ENCODE measurements at places on chromosomes 13 and 19.

DNA sequence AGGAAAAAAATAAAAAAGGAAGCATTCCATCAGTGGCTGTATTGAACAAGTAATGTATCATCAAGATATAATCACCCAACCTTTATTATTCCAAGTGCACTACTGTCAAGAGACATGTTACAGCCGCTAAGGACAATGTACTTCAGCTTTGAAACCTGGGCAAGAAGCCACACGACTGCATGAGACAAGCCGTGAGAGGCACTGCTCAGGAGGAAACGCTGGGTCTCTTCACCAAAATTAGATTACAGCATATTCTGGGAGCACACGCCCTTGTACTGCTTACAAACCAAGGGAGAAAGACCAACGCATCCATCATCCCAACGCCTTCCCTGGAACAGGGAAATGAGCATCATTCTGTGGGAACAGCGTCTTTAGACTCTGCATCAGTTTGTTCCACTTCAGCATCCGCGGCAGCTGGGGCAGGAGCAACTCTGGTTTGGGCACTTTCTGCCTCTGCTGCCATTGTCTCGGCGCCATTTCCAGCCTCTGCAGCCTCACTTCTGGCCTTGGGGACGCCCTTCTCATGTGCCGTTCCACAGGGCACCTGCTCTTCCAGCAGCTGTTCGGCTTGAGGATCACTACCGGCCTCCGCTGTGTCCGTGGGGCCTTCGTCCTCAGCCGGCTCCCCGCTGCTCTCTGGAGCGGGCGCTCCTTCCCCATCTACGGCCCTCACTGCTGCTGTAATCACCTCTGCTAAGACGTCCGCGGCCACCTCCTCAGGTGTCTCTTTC is 22.4 kb upstream of the BRD4 start:
- H3K36me3 ChIP-seq = peaks cover 17% of the 10 kb centered on the region
- H3K27ac ChIP-seq = no peak overlapping the region
- no peaks in the 10 kb centered on the region for H3K27me3 ChIP-seq
- DNase-seq = no peak

GRCh38 chr13:43232873-43233265 is 209.5 kb downstream of the DNAJC15 start:
- no peak for DNase-seq
- no peak overlapping the region for H3K4me3 ChIP-seq
- no peaks in the 10 kb centered on the region for H3K27me3 ChIP-seq
- H3K27ac ChIP-seq = no peak overlapping the region

DNA sequence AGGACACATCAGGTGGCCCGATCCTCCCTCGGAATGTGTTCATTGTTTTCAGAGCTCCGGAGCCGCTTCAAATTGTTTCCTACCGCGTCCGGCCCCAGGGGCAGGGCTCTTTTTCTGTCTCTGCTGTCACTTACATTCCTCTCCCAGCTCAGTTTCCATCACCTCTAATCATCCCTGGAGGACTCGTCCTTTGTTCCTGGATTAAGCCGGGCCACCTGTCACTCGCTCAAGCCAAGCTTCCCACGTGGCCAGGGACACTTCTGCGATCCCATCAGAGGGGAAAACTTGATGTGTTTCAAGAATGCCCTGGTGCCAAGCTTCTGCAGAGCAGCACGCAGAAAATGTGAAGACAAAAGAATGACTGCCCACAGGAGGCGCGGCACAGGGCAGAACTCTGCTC is 13.5 kb downstream of the IL17D start:
- no peak for DNase-seq
- no peak overlapping the region for H3K27ac ChIP-seq
- H3K27me3 ChIP-seq = peaks cover 13% of the 10 kb centered on the region
- H3K4me3 ChIP-seq = no peak overlapping the region
- H3K4me1 ChIP-seq = no peaks in the 10 kb centered on the region

- no peak overlapping the region for H3K27ac ChIP-seq
- H3K4me1 ChIP-seq = no peaks in the 10 kb centered on the region
- no peak overlapping the region for H3K4me3 ChIP-seq
- H3K36me3 ChIP-seq = no peaks in the 10 kb centered on the region
- no peak for DNase-seq
- H3K27me3 ChIP-seq = no peaks in the 10 kb centered on the region
These were observed 572.0 kb downstream of the IRS2 start for GRCh38 chr13:109214393-109214792.

DNA sequence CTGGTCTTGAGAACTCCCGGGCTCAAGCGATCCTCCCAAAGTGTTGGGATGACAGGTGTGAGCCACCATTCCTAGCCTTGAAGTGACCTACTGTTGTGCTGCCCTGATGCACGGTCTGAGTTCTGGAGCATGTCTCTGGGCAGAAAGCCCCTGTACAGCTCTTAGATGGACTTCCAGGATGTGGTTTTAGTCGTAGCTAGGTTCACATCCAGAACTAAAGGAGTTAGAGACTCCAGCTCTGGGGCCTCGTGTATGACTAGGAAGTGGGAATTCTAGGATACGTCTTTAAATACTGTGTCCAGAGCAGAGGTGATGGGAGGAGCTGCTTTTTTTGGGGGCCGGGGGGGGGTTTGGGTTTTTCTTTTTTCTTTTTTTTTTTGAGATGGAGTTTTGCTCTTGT is 12.2 kb downstream of the UPF1 start:
- DNase-seq = no peak
- no peak overlapping the region for H3K27ac ChIP-seq
- peaks cover 69% of the 10 kb centered on the region for H3K36me3 ChIP-seq
- H3K4me1 ChIP-seq = peaks cover 10% of the 10 kb centered on the region
- H3K4me3 ChIP-seq = no peak overlapping the region
- H3K27me3 ChIP-seq = no peaks in the 10 kb centered on the region

- no peak overlapping the region for H3K27ac ChIP-seq
- H3K4me3 ChIP-seq = no peak overlapping the region
These were observed 6.2 kb downstream of the PRKD2 start for GRCh38 chr19:46710687-46711086.

- no peaks in the 10 kb centered on the region for H3K27me3 ChIP-seq
- no peaks in the 10 kb centered on the region for H3K36me3 ChIP-seq
- peak; percentile 53 for DNase-seq
- peak overlapping the region; percentile 73 for H3K27ac ChIP-seq
- no peaks in the 10 kb centered on the region for H3K4me1 ChIP-seq
- no peak overlapping the region for H3K4me3 ChIP-seq
These were observed 77.4 kb upstream of the NBEA start for GRCh38 chr13:34864671-34865070.

DNA sequence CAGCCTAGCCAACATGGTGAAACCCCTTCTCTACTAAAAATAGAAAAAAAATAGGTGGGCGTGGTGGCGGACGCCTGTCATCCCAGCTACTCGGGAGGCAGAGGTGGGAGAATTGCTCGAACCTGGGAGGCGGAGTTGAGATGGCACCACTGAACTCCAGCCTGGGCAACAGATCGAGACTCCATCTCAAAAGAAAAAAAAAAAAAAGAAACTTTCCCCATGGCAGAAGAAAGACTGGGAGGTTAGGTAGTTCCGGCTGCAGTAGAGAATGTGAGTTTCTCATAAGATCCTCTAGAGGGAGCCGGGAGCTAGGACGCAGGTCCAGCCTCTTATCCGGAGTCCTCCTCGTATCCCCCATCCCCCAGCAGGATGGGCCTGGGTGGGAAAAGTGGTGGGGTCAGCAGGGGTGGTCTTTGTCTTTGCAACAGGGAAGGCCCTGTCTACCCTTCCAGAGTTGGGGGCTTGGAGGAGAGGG is 13.2 kb upstream of the CREB3L3 start:
- H3K27me3 ChIP-seq = no peaks in the 10 kb centered on the region
- no peaks in the 10 kb centered on the region for H3K4me1 ChIP-seq
- peak; percentile 78 for DNase-seq
- no peak overlapping the region for H3K4me3 ChIP-seq

DNA sequence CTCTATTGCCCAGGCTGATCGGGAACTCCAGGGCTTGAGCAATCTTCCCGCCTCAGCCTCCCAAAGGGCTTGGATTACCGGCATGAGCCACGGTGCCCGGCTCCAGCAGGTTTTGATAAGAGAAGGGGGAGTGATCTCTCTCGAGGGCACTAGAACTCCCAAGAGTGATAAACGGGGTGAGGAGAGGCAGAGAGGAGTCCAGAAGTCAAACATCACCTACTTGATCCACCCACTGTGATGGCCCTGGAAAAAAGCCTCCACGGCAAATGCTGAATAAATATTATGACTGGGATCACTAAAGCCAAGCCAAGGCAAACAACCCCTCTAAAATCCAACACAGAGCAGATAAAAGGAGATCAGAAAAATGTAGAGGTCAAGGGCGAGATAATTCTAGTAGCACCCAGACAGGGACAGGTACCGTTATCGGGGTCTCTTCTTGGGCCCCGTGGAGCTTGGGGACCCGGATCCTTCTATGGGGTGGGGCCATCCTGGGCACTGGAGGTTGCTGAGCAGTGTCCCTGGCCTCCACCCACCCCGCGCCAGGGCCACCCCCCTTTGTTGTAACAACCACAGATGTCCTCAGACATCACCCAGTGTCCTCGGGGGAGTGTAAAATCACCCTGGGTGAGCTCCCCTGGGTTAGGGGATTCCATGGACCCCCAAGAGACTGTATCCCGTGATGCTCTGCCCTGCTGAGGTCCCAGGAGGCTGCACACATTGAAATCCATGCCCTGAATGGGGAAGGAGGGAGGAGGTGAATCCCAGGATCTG is 3.7 kb upstream of the CREB3L3 start:
- H3K27me3 ChIP-seq = no peaks in the 10 kb centered on the region
- H3K4me1 ChIP-seq = peaks cover 8% of the 10 kb centered on the region

DNA sequence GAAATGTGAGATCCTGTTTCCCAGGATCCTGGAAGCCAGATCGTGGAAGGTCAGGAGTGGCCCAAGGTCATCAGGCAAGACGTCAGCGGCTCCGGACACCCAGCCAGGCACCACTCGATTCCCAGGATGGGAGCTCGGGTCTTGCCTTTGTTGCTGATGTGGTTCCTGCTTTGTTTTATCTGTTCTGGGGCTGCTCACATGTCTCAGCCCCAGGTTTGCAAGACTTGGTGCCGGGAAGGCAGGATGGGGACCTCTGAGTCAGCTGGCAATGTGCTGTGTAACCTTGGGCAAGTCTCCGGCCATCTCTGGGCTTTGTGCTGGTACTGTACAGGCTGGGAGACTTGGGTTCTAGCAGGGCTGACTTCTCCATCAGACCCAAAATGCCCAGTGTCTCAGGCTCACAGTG is 1.4 kb upstream of the FCHO1 start:
- H3K27ac ChIP-seq = no peak overlapping the region
- H3K27me3 ChIP-seq = no peaks in the 10 kb centered on the region
- no peaks in the 10 kb centered on the region for H3K36me3 ChIP-seq
- no peak for DNase-seq
- H3K4me1 ChIP-seq = peaks cover 5% of the 10 kb centered on the region

DNA sequence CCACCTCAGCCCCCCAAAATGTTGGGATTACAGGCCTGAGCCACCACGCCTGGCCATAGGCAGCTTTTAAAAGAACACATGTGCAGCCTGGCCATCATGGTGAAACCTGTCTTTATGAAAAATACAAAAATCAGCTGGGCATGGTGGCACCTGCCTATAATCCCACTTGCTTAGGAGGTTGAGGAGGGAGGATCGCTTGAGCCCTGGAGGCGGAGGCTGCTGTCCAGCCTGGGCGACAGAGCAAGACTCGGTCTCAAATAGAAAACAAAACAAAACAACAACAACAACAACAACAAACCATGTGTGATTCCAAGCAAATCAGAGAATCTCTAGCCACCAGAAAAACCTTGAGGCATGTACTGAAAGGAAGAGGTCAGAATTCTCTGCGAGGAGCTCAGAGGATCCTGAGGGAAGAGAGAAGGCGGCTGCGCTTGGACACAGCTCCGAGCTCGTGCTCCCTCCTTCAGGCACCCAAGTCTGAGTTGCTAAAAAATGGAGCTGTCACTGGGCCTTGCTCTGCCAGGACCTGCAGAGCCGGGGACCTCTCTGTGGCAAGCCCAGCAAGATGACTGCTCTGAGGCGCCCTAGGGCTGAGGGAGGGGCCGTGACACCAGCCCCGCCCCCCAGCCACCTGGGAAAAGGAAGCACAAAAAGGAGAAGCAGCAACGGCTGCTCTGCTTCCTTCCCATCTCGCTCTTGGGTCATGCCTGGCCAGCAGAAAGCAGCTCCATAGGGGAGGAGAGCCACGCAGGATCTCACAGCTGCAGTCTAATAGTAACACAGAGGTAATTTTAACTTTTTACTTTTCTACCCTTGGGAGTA is at the start of gene ARL11:
TSS of gene ARL11 (plus strand) at position 677 of the 822 bp plus-strand sequence. CDS start 1,941 bp downstream, outside the sequence.
- DNase-seq = peak; percentile 69
- no peaks in the 10 kb centered on the region for H3K27me3 ChIP-seq
- peak within 1 kb of the TSS; percentile 44 for H3K4me3 ChIP-seq
- H3K27ac ChIP-seq = peak within 1 kb of the TSS; percentile 9

DNA sequence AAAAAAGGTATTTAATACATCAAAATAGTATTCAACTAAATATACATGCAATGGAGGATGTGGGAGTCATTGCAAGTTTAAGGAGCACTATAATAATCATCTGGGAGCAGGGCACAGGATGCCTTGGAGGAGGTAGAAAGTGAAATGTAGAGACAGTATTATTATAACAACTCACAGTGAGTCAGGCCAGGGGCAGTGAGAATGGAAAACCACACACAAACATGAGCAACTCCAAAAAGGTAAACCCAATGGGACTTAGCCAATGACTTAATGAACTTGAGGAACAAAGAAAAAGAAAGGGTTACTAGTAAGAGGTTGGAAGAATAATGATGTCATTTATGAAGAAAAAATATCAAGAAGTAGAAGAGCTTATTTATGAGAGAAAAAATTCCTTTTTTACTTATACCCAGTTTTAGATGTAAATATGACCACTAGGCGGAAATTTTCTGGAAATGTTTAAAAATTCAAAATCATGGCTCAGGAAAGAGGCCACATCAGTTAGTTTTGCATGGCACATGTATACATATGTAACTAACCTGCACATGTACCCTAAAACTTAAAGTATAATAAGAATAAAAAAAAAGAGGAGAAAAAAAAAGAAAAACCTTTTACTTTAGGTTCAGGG is 389.3 kb downstream of the SUCLA2 start:
- no peak for DNase-seq
- H3K4me3 ChIP-seq = no peak overlapping the region
- no peaks in the 10 kb centered on the region for H3K4me1 ChIP-seq
- H3K27ac ChIP-seq = no peak overlapping the region

DNA sequence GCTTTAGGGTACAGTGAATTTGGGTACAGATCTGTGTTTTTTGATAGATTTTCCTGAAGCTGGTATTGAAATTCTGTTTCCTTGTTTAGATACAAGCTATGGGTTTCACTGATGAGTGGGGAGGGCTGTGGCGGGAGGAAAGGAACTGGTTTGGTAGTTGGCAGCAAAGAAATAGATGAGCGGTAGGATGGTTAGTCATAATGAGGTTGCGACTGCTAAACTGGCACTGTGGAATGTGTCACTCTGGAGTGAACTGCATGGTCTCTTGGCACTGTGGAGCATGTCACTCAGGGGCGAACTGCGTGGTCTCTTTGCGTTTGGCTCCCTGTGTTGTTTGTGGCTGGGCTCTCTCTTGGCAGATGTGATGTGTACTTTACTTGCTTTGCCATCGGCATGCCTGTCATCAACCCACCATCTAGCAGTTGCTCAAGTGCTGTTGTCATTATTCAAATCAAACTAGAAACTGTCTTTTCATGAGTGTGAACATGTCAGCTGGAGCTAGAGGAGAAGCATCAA is 82.1 kb downstream of the ATP8A2 start:
- no peaks in the 10 kb centered on the region for H3K27me3 ChIP-seq
- no peak overlapping the region for H3K4me3 ChIP-seq
- no peak for DNase-seq
- no peaks in the 10 kb centered on the region for H3K36me3 ChIP-seq
- H3K4me1 ChIP-seq = no peaks in the 10 kb centered on the region
- H3K27ac ChIP-seq = no peak overlapping the region

All from small intestine (tissue), 16 donors.